ENCODE measurements at places on chromosomes 5 and 9.

GRCh38 chr5:73322437-73323076 is 126.0 kb downstream of the FOXD1 start:
- DNase-seq: no peak

- no peak for DNase-seq
These were observed 190.5 kb downstream of the PCSK1 start for GRCh38 chr5:96242571-96242970.

GRCh38 chr9:1804128-1804865 is 210.8 kb upstream of the SMARCA2 start:
- DNase-seq: no peak

DNA sequence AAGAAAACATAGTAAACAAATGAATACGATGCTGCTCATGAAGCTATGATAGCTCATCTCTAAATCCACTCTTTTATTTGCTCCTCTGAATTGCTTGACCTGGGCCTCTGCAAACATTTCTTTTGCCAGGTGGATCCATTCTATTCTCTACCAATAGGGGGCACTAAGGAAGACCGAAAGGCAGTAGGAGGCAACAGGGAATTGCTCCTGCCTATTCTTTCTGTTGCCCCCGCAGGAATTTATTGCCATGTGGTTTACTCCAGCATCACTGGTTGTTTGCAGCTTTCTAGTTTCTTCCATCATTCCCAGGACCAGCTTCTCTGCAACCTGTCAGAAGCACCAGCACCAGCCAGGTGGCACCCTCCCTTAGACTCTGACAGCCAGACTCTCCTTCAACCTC is 5.3 kb downstream of the GAPT start:
- DNase-seq: no peak

DNA sequence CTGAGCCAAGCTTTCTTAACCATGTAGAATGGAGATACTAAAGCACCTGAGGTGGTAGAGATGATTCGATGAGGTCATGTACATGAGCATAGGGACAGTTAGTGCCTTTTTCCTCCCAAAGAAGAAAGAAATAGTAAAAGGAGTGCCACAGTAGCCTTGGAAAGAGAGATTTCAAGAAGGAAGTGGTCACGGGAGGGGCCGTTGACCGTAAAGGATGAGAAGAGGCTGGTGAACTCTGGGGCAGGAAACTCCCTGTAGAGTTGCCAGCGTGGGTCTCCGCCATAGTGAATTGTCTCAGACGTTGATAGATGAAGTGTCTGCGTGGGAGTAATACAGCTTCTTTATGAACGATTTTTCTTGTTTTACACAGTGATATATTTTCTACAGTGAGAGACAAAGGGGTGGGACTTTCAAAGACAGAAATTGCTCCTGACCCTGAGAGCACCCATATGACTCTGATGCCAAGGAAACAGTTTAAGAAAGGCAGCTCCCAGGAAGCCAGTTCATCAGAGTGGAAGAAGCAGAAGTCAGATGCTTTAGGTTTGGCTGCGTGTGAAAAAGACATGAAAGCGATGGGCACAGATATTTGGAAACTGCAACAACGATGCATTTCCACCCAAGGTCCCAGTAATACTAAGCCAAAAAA is 41.3 kb downstream of the UGCG start:
- no peak for DNase-seq

GRCh38 chr5:59597690-59598546 is 295.6 kb downstream of the PDE4D start:
- DNase-seq: no peak

GRCh38 chr5:93582677-93583438 is at the start of gene NR2F1:
Gene NR2F1 (plus strand): TSS chr5:93583222. CDS start chr5:93585024, 1,802 bp downstream.
- DNase-seq: peak; percentile 76

DNA sequence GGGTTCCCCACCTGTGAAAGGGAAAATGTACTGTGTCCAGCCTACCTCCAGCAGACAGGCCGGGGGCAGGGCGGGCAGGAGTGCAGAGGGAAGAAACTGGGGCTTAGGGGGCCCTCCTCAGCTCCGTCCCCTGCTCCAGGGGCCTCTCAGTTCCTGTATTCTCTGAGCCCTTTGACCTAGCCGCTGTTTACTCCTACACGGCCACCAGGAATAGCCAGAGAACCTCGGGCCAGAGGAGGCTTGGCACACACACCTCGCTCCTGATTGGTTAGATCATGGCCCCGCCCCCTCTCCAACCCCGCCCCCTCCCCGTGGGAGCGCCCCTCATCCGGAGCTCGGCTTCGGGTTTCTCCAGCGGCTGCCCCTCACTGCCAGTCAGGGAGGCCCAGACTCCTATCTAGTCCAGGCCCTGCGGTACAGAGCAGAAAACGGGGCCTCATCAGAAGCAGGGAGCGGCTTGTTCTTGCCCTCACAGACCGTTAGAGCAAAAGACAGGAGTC is 2.2 kb downstream of the ST6GALNAC6 start:
- no peak for DNase-seq

DNA sequence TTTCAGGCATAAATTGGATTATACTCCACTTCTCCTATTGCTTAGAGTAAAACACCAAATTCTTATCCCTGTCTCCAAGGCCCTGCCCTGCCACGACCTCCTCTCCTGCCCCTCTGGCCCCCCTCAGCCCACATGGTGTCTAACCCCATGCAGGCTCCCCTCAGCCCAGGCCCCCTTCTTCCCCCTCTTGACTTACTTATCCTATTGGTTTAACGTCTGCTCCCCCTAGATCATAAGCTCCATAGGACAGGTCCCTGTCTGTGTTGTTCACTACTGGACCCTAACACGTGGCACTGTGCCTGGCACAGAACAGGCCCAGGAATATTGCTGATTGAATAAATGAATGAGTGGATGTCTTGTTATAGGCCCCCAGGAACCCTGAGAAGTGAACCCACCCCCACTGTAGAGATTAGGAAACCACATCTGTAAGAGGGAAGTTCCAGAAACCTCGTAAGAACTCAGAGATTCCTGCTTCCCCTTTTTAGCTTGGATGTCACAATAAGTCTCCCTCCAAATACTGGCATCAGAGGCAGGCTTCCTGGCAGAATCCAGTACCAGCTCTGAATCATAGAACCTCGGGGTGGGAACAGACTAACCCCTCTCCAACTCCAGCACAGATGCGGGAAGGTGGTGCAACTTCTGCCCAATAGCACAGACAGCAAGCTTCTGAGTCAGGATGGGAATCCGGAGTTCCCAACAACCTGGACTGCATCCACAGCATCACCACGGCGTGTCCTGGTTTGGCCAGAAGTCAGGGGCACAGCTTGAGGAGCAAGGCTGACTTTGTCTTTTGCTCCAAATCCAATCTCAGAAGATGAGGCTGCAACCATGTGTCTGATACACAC is 31.5 kb downstream of the HRH2 start:
- no peak for DNase-seq

- no peak for DNase-seq
These were observed 1.7 kb upstream of the PAX5 start for GRCh38 chr9:37035648-37036370.

- peak; percentile 53 for DNase-seq
These were observed at the start of gene ADAMTS19 for GRCh38 chr5:129459777-129460671. Gene ADAMTS19 (plus strand): TSS chr5:129460298. CDS start chr5:129460392, 94 bp downstream.

DNA sequence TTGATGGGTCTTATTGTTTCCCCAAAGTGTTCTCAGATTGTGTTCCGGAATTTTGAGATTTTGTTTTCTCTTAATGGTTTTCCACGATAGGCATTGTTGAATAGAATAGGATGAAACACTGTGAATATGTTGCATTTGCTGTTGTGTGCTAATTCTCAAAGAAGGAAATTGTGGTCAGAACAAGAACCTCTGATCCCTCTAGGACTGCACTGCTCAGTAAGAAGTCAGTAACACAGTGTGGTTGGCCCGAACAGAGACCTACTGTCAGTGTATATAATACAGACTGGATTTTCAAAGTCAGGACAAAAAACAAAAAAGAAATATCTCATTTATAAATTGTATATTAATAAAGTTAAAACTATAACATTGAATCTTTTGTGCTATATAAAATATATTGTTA is 494.8 kb downstream of the MAT2B start:
- DNase-seq: no peak

DNA sequence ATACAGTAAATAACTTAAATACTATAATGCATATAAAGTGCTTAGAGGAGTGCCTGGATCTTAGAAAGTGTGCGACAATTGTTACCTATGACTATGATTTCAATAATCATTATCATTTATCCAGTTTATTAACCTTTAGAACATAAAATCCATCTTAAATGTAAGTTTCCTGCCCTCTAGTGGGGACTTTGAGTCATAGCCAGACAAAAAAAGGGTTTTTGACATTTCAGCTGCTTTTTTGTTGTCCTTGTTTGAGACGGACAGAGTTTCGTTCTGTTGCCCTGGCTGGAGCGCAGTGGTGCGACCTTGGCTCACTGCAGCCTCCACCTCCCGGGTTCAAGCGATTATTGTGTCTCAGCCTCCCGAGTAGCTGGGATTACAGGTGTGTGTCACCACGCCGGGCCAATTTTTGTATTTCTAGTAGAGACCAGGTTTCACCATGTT is 9.7 kb upstream of the C9orf152 start:
- DNase-seq: no peak

DNA sequence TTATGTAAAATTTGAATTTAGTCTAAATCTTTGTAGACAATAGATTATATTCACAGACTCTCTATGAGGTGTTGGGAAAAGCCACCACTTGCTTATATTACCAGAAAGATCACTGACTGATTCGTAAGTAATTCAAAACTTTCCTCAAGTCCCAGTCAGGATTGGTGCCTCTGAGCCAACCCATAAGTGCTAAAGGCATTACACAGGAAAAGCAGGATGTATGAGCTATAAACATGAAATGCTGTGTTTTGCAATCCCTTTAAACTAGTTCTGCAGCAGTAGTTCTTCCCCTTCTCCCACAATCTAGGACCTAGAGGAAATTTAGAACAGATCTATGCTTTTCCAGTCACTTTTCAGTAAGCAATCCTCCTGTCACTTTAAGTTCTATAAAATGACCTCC is 48.0 kb downstream of the SHLD3 start:
- DNase-seq: no peak

- DNase-seq: no peak
These were observed 290.4 kb upstream of the NR4A3 start for GRCh38 chr9:99531313-99531712.

DNA sequence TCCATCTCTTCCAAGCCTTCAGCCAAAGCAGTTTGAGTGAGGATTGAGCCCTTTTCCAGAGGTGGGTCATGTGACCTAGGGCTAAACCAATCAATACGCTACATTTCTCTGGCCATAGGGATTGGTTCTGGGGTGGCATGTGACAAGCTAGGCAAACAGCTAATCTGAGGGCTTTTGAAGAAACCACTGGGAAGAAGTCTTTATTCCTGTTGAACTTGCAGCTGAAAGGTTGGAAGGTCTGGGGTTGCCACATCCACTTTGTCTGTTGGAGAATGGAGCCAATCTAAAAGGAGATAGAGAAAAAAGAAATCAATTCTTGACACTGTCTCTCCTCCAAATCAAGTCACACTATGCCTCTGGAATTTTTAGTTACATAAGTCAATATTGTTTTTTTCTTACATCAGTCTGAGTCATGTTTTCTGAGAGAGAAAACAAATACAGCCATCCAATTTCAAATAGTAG is 637.8 kb upstream of the WWC1 start:
- no peak for DNase-seq

GRCh38 chr9:91243029-91243428 is 118.7 kb downstream of the AUH start:
- DNase-seq: no peak

DNA sequence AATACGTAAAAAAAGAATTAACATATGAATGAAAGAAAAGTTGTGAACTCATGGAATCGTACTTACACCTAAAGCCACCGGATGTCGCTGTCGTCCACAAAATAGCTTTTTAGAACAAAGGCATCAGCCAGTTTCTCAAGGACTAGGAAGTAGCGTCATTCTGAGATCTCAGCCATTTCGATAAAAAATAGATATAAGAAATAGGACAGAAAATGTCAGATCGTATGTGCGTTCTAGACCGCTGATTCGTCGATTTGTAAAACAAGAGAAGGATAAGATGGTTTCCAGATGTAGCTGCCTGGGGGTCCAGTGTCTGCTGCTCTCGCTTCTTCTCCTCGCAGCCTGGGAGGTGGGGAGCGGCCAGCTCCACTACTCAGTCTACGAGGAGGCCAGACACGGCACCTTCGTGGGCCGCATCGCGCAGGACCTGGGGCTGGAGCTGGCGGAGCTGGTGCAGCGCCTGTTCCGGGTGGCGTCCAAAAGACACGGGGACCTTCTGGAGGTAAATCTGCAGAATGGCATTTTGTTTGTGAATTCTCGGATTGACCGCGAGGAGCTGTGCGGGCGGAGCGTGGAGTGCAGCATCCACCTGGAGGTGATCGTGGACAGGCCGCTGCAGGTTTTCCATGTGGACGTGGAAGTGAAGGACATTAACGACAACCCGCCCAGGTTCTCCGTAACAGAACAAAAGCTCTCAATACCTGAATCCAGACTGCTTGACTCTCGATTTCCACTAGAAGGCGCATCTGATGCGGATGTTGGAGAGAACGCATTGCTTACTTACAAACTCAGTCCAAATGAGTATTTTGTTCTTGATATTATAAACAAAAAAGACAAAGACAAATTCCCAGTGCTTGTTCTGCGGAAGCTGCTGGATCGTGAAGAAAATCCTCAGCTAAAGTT is at the start of gene PCDHA10:
PCDHA10 (plus strand) TSS at position 126 of the 903 bp plus-strand sequence; CDS start at position 278, 152 bp downstream.
- no peak for DNase-seq

- no peak for DNase-seq
These were observed 285.2 kb downstream of the SMARCA2 start for GRCh38 chr9:2300325-2300724.

- DNase-seq: no peak
These were observed 26.8 kb upstream of the SLC2A8 start for GRCh38 chr9:127370147-127370579.

GRCh38 chr5:178083922-178084321 is 29.4 kb upstream of the N4BP3 start:
- no peak for DNase-seq

DNA sequence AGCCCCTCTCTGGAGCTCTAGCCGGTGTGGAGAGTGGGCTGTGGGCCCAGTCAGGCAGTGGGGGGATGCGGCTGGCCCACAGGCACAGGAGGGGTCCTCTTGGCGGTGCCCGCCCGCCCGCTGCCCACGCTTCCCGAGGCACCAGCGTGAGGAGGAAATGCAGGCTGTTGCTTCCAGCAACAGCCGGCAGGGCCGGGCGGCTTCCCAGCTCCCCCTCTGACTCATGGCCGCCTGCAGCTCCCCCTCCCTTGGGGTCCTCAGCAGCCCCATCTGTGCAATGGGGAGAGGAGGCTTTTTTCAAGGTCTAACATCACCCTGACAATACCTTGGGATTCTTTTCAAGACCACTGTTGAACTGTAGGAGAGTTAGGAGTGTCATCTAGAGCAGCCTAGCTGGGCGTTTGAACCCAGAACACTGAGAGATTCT is 10.4 kb downstream of the CXXC5 start:
- DNase-seq: no peak

- DNase-seq: no peak
These were observed 256 bp upstream of the CLINT1 start for GRCh38 chr5:157859227-157859575.

DNA sequence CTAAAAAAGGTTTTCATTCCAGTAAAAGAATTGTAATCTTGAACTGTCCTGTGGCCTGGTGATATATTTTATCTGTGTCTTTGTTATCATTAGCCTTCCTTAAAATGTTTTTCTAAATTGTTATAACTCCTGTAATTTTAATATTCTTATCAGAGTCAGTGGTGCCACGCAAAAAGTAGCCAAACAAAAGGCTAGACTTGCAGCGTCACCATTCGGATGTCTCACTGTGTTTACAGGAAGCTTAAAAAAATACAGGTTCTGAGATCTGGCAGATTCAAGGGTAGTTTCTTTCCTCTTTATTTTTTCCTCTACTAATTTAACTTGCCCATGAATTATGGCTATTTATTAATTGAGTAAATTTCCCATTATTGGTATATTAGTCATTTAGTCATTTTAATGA is 362.3 kb downstream of the MAT2B start:
- DNase-seq: no peak

- no peak for DNase-seq
These were observed 17.4 kb downstream of the TMOD1 start for GRCh38 chr9:97518909-97519307.
